Ammon's horn (tissue), 1 donor: ENCODE measurements at places on chromosomes 13 and 19.

DNA sequence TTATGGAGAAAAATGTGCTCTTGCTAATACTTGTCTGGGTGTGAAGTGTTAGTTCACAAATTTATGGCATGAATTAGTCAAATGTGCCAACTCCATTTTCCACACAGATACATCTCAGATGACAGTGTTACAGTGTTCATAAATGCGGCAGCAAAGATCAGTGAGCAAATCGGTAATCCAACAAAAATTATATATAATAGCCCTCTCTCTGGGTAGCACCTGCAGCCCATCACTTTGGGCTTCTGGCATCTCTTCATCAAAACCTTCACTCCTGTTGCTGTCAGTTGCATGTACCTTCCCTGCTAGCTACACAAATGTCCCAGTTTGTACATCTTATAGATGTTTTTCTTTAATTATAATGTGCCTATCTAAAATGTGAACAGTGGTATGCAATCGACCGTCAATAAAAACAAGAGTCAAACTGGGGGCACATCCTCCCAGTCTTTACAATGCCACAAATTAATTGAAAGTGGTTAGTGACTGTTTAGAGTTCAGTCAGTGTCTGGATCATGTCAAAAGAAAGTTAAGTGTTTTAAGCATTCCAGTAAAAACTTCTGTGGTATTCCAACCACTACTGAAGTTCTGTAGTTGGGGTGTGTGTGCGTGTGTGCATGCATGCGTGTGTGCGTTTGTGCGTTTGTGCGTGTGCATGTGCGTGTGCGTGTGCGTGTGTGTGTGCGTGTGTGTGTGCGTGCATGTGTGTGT is 448.9 kb downstream of the DCT start:
- no peak for DNase-seq

- no peak for DNase-seq
These were observed 26.2 kb downstream of the CELF5 start for GRCh38 chr19:3250675-3251074.

DNA sequence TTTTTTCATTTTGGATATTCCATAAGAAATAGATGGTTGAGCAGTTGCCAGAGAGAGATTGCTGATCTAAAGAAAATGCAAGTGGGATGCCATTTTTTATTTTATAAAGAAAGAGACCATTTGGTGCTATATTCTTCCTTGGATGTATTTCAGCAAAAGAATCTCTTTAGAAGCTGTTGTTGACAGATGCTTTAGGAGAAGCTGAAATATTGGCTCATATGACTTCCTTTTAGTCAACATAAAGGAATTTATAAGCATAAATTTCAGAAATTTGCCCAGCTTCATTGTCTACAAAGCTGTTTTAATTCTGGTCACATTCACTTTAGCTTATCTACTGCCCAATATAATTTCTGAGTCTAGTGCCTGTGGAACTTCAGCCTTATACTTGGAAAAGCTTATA is 36.9 kb downstream of the POLR1D start:
- no peak for DNase-seq

- DNase-seq: peak; percentile 15
These were observed 90.0 kb upstream of the SERP2 start for GRCh38 chr13:44283600-44283999.

DNA sequence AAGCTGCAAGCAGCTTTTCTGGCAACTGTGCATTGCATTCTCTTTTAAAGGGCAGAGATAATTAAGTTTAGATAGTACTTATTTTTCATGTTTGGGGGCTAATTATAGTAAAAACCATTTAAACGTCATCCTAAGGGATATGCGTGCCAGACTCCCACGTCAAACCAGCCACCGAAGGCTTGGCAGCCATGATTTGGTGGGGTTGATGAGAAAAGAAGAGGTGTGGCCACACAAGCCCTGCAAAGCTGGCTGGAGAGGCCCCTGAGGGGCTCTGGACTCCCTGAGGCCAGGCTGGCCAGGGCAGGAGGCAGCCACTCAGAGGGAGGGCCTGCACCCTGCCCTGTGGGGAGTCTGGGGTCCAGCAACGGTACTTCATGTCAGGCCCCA is 17.5 kb downstream of the PEPD start:
- DNase-seq: no peak

DNA sequence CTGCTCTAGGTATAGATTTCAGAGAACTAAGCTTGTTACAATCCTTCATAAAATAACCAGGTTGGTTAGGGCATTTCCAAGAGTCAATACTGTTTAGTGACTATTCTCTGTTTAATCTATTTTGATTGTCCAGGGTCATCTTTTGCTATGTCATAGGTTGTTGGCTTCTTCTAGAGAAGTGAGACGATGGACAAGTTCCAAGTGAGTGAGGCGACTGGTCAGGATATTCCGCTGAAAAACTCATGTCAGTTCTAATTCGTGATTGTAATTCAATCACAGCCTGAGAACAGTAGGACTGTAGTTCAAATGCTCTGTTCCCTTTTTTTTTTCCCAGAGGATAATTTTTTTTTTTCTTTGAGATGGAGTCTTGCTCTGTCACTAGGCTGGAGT is 15.8 kb upstream of the ALOX5AP start:
- no peak for DNase-seq

DNA sequence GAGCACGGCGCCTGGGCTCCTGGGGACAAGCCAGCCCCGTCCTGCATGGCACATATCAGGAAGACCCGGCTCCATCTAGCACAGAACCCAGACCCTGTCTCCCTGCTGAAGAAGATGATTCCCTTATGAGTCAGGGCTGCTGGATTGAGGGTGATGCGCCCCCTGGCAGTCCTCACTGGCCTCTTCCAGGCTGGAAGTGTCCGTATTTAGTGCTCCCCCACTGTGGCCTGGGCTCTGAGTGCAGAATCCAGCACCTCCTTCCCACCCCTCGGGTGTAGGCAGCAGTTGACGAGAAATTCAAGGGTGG is 14.9 kb downstream of the COMP start:
- no peak for DNase-seq

- DNase-seq: no peak
These were observed 3.6 kb downstream of the CACNG7 start for GRCh38 chr19:53912653-53913052.

DNA sequence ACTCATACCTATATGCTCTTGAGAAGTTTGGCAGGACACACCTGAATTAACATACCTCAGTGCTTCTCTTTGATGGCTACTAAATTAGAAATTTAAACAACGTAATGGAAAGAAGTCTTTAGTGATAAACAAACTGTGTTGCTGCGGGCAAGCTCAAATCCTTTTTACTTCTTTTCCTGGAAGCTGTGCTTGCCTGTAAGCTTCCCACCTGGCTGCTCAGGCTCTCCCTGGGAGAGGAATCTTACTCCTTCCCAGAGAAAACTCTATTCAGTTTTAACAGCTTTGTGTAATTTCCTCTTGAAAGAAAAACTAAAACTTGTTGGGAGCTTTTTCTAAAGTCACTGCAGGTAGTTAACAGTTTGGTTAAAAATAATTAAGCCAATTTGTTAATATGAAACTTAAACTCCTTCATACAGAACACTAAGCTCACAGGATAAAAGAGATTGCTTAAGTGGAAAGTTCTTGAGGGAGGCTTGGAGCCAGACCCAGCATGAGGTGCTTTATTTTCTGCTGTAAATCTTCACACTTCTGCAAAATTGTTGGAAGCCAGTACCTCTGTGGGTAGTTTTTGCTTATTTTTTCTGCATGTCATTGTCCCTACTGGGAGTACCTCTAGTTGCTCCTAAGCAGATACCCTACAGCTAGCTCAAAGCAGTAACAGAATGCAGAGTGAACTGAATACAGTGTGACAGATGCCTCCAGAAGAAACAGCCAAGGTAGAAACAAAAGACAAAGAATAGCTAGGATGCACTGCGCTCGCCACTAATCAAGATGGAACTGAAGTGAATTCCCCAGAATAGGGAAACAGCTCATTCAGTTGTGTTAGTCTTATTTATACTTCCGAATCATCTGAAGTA is 1253.0 kb downstream of the PCDH17 start:
- no peak for DNase-seq

GRCh38 chr13:107715496-107715895 is 499.8 kb downstream of the LIG4 start:
- no peak for DNase-seq

DNA sequence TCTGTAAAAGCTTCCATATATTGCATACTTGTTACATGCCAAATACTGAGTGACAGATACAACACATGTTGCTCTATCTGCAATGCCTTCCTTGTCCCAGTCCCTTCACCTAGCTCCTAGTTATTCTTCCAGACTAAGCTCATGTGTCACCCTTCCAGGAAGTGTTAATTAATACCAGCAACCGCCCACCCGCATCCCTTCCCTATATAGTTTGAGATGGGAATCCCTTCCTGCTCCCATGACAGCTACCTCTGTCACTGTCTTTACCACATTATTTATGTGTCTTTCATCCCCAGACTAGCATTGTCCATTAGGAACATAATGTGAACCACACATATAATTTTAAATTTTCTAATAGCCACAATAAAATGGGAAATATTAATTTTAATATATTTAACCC is 49.5 kb upstream of the FRY start:
- no peak for DNase-seq

DNA sequence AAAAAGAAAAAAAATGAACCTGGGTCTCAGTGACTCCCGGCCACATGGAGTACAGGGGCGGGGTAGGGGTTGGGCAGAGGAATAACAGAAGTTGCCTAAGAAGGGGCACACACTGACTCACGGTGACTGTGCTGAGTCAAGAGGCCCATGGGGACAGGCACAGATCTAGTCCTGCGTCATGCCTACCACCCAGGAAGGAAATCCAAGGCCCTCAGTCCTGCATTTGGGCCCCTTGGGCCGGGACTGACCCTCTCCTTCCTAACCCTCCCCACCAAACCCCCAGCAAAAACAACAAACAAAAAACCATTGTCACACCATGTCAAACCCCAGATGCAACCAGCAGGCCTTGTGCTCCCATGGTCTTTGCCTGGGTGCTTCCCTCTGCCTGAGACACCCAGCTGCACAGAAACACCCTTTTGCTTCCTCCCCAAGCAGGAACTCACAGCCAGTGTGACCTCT is 9.6 kb upstream of the NOTCH3 start:
- DNase-seq: no peak

GRCh38 chr13:23159205-23159759 is 21.5 kb upstream of the SGCG start:
- no peak for DNase-seq

- DNase-seq: peak; percentile 27
These were observed 24.9 kb upstream of the SIGLEC11 start for GRCh38 chr19:49985871-49986270.

GRCh38 chr19:10085641-10086590 is at the start of gene SHFL:
Gene SHFL (plus strand): TSS chr19:10086317. CDS start chr19:10086428, 111 bp downstream.
- peak; percentile 73 for DNase-seq

DNA sequence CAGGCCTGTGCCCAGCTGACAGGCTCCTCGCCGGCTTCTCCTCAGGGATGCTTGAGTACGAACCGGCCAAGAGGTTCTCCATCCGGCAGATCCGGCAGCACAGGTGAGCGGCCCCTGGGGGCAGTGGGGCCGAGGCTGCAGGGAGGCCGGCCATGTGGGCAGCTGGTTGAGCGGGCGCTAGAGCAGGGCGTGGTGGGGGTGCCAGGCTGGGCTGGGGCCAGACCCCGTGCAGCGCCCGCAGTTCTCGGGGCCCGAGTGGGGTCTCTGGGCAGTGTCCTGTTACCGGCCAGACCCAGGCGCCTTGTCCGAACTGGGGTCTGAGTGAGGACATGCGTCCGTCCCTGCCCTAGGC is 15.9 kb downstream of the CBARP start:
- DNase-seq: no peak

GRCh38 chr19:15287496-15287895 is 44.8 kb downstream of the BRD4 start:
- no peak for DNase-seq

- DNase-seq: no peak
These were observed 143.3 kb upstream of the MYO16 start for GRCh38 chr13:108486096-108486495.
